ENCODE measurements at places on chromosomes 13 and 19.

GRCh38 chr13:73060251-73061160 is 1.7 kb downstream of the KLF5 start:
- no peak for DNase-seq

- no peak for DNase-seq
Observed at GRCh38 chr13:41005704-41006103, 13.4 kb downstream of the ELF1 start.

DNA sequence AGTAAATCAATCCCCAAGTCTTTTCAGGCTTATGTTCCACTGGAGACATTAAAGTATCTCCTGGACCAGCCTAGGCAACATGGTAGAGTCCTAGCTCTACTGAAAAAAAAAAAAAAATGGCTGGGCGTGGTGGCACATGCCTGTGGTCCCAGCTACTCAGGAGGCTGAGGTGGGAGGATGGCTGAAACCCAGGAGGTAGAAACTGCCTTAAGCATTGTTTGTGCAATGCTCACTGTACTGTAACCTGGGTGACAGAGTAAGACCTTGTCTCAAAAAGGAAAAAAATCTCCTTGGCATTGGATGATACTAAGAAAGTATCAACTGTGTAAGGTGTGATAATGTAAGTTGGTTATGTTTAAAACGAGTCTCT is 8.8 kb downstream of the KLK8 start:
- no peak for DNase-seq

DNA sequence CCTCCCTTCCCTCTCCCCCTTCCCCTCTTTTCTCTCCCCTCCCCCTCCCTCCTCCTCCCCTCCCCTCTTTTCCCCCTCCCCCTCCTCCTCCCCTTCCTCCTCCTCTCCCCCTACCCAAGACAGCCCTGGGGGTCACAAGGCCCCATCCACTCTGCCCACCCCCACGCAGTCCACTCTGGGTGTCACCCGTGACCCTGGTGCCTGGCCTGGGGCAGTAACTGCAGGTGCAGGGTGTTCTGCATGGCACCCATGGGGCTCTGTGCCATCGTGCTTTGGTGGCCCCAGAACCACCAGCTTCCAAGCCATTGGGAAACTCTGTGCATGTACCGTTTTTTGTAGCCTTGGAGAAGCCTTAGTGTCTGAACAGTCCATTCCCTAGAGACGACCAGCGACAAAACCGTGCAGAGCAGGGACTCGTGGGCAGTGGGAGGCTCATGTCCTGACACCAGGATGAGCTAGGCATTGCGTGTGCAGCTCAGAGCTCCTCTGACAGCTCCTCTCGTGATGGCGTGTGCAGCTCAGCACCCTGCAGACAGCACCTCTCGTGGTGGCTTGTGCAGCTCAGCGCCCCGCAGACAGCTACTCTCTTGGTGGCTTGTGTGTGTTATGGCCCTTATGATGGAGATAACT is 43.7 kb upstream of the F7 start:
- DNase-seq: no peak

GRCh38 chr13:109858319-109858718 is 71.9 kb upstream of the IRS2 start:
- DNase-seq: no peak

DNA sequence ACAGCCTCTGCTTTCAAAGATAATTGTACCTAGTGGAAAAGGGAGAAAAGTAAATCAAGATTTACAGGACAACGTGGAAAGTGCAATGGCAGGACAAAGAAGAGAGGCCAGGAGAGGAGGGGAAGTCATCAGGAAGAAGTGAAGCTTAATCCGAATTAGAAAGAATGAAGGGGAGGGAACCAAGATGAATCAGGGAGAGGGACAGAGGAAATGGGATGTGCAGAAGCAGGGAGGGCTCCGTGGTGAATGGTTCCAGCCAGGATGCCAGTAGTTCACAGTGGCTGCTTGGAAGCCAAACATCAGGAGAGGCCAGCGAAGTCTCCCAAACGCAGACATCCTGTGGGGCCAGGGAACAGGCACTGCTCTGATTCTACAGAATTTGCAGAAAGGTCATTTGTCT is 144.4 kb downstream of the LIG4 start:
- no peak for DNase-seq

DNA sequence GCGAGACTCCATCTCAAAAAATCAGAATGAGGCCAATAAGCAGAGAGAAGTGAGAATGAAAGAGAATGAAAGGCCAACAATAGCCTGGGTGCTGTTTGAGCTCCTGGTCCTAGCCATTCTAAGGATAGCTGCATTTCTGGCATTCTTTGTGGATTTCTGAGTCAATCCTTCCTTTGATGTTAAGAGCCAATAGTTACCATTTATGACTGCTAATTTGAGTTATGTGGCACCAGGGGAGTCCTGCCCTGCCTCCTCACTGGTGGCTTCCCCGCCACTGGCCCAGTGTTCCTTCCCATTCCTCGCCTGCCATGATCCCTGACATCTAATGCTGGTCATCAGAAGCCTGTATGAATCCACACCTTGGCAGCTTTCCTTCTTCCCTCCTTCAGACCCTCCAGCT is 991.2 kb downstream of the UQCRFS1 start:
- DNase-seq: no peak

DNA sequence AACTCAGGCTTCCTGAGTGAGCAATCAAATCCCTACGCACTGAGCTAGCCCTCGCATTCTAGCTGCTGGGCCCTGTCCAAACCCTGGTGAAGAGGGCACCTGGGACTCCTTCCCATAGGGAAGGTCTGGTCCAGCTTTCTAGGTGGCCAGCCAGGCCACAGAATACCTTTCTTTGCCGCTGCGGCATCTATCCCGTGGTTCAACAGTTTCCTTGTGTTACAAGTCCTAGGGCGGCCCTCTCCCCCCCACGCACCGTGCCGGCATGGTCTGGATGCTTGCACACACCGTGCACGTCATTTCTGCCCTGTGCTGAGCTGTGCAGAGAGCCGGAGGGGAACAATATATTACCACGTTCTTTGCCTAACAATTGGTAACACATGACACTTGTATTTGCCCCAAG is 164.6 kb upstream of the TSHZ3 start:
- DNase-seq: no peak

GRCh38 chr13:27921421-27921960 is 1.7 kb downstream of the PDX1 start:
- peak; percentile 44 for DNase-seq

DNA sequence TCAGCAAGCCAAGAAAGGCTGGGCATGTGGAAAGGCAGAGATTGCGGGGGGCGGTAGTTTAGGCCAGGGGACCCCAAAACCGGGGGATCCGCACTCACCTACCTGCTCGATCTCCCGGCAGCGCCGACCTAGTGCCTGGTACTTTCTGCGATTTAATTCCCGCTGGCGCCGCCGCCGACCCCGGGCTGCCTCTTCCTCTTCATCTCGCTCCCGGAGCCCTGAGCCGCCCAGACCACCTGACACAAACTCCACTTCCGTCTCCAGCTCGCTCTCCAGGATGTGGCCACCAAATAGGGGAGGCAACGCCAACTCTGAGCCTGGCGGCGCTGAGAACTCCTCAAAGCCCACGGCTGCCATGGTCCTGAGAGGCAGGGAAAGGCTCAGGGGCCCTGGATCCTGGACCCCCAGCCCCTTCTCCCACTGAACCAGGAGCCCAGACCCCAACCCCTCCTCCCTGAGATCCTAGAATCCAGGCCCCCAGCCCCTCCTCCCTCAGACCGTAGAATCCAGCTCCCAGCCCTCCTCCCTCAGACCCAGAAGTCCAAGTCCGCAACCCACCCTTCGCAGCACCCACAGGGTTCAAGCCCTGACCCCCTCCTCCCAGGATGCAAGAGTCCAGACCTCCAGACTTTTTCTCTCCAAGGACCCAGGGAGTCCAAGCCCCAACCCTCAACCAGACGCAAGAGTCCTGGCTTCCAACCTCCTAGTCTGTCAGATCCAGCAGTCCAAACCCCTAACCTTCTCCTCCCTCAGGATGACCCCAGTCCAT is 933 bp downstream of the TFPT start:
- peak; percentile 85 for DNase-seq

DNA sequence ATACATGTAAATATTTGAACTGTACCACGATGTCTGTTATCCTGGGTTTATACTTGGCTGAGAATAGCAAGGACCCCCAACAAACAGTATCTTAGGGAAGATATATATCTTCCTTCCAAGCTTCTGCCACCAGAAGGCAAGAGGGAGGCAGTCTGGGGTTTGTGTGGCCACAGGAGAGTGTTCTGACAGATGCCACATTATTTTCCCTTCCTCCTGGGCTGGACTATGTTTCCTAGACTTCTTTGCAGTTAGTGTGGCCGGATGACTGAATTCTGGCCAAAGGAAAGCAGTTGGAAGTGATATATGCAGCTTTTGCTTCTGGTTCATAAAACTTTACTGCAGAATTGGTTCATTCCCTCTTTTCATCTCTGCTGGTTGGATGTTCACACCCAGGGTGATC is 39.9 kb upstream of the TMTC4 start:
- DNase-seq: no peak

DNA sequence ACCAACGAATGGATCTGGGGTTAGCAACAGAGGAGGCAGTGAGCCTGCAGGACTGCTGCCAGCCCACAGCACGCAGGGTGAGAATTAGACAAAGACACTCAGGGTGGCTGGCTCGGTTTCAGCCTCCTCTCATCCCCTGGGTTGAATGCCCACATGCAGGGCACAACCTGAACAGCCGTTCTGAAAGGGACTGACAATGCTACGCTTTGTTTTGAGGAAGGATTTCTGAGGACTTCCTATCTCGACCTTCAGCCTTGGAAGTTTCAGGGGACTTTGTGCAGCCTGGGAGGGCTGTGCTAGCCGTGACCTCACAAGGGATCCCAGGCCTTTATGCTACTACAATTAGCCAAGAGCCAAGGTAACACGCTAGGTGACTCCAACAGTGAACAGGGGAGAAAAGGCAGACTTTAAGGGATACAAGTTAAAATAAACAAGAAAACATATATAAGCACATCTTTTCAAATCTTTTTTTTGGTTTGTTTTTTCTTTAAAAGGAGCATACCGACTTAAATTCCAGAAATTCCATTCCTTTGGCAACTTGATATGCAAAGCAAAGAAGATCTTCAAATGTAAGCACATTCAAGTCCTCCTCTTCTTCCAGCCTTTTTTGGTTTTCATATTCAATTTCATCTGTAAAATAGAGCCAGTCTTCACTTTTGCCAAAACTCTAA is 34.5 kb upstream of the URAD start:
- no peak for DNase-seq
